Activated T-cell treated with anti-CD3 and anti-CD28 coated beads, Interleukin-2, amount 50 U/mL, for 72 hours (primary cell): ENCODE measurements at places on chromosomes 13 and 19. TPM values are rescaled to one million over a fixed set of nuclear protein-coding genes. Genes with fewer than 3 reads are reported as not detected.
A peak's percentile ranks its signal among the peaks of the same experiment; 100 is the strongest.

PPP6R1 gene
- 202 TPM for total RNA-seq

DNA sequence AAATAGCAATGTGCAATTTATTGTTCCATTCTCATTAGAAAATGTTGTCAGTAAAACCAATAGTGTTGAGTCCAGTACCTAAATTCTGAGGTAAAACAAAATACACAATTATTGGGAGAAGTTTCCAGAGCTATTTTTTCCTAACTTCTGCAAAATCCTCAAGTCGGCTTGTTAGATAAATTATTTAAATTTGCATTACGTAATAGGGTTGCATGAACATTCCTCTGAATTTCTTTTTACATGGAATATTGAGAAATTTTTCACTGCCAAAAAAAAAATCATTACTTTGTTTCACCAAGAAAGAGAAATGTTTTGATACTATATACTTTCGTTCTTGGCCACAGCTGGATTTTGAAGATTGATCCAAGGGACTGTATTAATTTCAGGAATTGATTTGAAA lies 1.5 kb downstream of the ZNF507 start:
- DNase-seq = no peak
- H3K27me3 ChIP-seq = no peaks in the 10 kb centered on the region
- peaks cover 31% of the 10 kb centered on the region for H3K36me3 ChIP-seq
- peaks cover 48% of the 10 kb centered on the region for H3K4me1 ChIP-seq

GRCh38 chr13:102846261-102847015 lies 606 bp downstream of the ERCC5 start:
- H3K36me3 ChIP-seq = peaks cover 5% of the 10 kb centered on the region
- H3K27me3 ChIP-seq = no peaks in the 10 kb centered on the region
- peak overlapping the region; percentile 99 for H3K4me3 ChIP-seq

DNA sequence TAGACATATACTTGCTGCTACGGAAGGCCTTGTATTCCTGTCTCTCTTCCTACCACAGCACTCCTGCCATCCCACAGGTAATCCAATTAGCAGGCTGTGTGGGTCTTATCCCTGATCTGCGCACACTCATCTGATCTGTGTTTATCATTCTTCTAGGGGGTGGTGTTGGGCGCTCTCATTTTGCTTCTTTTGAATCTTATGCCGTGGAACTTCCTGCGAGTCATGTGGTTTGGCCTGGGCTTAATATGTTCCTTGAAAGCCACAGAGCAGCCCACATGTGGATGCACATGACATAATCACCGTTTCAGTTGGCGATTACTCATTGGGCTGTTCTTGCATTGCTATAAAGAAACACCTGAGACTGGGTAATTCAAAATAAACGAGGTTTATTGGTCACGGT lies 7.5 kb downstream of the RASA3 start:
- H3K36me3 ChIP-seq = peaks cover 10% of the 10 kb centered on the region
- H3K4me1 ChIP-seq = peaks cover 80% of the 10 kb centered on the region
- H3K4me3 ChIP-seq = peak overlapping the region; percentile 59
- peak; percentile 86 for DNase-seq

- DNase-seq = no peak
- no peak overlapping the region for H3K27ac ChIP-seq
- no peaks in the 10 kb centered on the region for H3K27me3 ChIP-seq
- H3K4me1 ChIP-seq = peaks cover 8% of the 10 kb centered on the region
- H3K36me3 ChIP-seq = no peaks in the 10 kb centered on the region
- H3K4me3 ChIP-seq = no peak overlapping the region
Measured at GRCh38 chr19:45138303-45138751, 22.5 kb downstream of the NKPD1 start.
